ENCODE measurements at places on chromosomes 1 and 21.

DNA sequence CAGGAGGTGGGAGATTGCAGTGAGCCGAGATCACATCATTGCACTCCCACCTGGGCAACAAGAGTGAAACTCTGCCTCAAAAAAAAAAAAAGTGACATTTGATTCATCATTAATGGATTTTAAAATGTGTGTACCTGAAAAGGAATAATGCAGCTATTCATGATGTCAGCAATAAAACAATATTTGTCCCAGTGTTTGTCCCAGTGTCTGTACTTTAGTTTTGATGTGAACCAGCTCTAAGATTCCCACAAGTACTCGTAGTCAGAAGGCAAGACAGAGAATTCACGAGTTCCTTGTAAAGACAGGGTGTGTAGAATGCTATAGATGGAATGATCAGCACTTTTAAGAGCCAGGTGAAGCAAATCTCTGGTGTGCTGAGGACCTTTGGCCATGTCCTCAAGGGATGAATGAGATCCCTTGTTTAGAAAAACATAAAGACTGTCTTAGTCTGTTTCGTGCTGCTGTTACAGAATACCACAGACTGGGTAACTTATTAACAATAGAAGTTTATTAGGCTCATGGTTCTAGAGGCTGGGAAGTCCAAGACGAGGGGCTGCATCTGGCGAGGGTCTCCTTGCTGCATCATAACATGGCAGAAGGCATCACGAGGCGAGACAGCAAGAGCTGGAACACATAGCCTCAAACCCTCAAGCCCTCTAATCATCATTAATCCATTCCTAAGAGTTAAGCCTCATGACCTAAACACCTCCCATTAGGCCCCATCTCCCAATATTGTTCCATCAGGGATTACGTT lies 12.0 kb upstream of the TMPRSS2 start:
- no peak for DNase-seq

DNA sequence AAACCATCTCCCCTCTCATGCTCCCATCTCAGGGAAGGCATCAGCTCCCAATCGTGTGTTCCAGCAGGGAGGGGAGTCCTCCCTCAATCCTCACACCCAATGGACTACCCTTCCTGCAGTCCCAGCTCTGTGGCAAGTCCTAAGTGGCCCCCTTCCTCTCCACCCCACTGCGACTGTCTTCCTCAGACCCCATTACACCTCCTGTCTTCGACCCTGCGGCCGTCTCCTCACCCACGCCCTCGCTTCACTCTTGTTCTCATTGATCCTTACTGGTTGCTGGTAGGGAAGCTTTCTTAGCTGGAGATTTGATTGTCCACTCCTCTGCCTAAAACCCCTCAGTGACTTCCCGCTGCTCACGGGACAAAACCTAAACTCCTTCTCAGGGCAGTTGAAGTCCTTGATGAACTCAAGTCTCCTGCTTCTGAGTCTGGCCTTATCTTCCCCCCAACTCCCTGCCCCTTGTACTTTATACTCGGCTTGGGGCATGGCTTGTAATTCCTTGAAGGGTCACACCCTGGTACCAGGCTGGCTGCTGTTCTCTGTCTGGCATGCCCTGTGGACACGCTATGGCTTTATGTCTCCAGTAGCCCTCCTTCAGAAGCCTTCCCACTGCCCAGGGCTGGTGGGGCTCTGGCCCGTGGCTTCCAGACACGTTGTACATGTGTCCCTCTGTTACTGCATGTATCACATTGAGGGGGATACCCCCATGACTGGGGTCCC lies 2.3 kb upstream of the EPS8L3 start:
- DNase-seq = peak; percentile 50

DNA sequence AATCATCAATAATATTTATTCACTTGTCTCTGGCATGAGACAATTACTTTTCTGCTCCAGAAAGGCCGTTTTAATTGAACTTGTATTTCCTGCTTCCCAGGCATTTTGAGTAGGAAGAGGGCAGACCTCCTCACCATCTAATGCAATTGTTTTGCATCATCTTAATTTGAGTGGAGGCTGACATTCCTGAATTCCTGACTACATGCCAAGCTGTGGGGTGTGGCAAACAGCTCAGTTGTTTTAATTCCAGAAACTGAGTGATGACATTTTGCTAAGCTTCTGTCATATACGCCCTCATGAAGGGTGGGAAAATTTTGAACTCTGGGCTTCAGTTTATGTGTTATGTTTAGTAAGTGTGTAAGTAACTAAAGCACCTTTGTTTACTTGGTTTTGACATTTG lies 125.4 kb upstream of the USP25 start:
- no peak for DNase-seq

DNA sequence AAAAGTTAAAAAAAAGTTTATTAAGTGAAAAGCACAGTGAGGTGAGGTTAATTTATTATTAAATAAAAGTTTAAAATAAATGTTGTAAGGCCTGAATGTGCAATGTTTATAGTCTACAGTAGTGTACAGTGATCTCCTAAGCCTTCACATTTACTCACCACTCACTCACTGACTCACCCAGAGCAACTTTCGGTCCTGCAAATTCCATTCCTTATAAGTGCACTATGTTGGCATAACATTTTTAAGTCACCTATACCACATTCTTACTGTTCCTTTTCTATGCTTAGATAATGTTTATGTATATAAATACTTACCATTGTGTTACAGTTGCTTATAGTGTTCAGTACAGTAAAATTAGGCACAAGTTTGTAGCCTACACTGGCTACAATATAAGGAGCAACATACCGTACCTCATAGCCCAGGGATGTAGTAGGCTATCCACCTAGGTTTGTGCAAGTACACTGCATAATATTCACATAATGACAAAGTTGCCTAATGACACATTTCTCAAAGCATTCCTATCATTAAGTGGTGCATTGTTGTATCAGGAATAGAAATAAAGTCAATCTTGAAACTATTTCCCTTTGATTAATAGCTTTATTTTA lies 426.5 kb upstream of the BRINP3 start:
- DNase-seq = no peak

- DNase-seq = no peak
These were observed 34.0 kb downstream of the MAP3K7CL start for GRCh38 chr21:29164323-29164942.

DNA sequence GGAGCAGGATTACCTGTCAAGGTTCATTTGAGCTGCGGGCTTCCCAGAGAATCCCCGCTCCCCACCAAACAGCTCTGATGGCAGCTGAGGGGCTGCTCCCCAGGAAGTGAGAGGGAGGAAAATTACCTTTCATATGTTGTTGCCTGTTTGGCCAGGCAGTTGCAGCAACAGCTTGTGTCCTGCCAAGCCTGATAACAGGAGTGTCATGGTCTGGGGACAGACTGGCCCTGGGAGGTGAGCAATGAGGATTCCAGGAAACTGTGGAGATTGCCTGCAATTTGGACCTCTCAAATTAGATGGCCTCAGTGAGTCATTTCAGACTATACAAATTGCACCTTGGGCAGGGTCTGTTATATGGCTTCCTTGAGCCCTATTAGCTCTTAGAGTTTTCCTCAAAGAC lies 189.3 kb downstream of the PTPRU start:
- no peak for DNase-seq
